ENCODE measurements at places on chromosomes 3 and 15.

- DNase-seq: no peak
These were observed 559.8 kb upstream of the CBLB start for GRCh38 chr3:106428565-106428994.

DNA sequence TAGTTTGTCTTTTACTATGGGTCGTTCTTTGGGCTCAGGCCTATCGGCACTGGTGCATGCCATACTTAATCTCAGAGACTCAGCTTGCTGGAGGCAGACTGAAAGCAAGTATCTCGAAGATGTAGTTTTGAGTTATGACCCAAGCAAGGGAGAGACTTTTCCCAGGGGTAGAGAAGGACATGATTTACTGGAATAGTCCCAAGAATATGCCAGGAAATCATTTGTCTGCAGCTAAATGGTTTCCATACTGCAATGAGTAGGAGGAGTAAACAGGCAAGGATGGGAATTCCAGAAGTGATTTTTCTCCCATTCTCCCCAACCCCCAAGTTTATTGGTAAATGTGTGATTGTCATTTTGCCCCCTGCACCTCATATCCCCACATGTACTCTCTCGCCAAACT lies 35.4 kb upstream of the LACTB start:
- no peak for DNase-seq

DNA sequence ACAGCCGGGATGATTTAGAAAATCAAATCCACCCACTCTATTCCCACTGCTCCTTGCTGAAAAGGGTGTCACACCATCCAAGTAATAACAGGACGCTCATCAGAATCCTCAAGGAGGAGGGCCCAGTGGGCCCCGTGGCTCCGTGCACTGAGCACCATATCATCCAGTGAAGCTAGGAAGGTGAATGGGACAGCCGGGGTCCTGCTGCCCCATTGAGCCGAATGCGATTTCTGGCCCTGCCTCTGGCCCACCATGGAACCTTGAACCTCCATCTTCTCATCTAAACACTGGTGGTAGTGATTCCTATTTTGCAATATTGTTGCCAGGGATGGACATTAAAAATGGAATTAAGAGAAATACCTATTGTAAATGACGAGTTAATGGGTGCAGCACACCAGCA lies 99.1 kb upstream of the SLC6A11 start:
- DNase-seq: no peak

GRCh38 chr3:171986757-171987518 lies 52.4 kb upstream of the FNDC3B start:
- DNase-seq: no peak

GRCh38 chr15:87628311-87628710 lies 628.2 kb downstream of the NTRK3 start:
- DNase-seq: no peak

GRCh38 chr3:32978331-32978730 lies 26.9 kb downstream of the CCR4 start:
- DNase-seq: no peak

GRCh38 chr15:57147621-57148020 lies 228.7 kb upstream of the CGNL1 start:
- DNase-seq: no peak

DNA sequence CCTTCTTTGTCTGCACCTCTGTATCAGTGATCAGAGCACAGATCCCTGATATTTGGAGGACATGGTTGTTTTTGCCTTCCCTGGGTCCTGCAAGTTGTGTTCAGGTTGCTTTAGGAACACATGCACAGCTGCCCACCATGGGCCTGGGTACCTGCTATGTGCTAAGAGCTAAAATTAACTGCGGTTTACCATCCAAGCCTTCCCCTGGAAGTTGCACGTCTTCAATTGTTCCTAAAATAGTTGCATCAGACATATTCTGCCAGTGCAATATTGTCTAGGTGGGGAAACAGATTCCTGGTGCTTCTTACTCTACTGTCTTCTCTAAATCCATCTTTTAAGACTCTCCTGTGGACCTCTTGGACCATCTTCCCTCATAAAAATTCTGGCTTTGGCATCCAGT lies 80.9 kb downstream of the PDE8A start:
- DNase-seq: no peak

- peak; percentile 8 for DNase-seq
These were observed 31.5 kb upstream of the MLF1 start for GRCh38 chr3:158539414-158540014.

- DNase-seq: no peak
These were observed 2.8 kb downstream of the UBE2E1 start for GRCh38 chr3:23808525-23808924.

GRCh38 chr3:101591071-101591470 lies 17.1 kb downstream of the PCNP start:
- DNase-seq: no peak

DNA sequence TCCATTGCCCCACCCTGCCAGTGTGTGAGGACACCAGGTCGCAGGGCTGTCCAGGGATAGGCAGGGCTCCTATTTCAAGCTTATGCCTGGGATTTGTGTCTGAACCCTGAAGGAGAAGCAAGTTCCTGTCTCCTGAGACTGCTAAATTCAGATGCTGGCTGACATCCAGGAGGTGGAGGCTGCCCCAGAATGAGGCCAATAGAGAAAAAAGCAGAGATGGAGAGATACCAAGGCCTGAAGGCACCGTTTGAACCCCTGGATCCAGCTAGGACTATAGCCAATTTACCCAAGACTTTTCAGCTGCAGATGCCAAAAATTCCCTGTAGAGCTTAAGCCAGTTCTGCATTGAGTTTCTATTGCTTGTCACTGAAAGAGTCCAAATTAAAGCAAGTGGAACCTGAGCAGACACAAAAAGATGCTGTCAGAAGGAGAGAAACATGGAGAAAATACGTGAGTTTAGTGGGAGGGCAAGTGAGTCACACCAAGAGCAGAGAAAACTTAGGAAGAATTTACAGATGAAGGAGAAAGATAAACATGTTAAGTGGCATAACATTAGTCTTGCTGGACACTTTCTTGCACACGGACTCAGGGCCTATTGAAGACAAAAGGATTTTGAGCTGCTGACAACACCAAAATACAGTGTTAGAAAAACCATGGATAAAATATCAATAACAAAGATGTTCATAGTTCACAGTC lies 148.6 kb downstream of the CNTN3 start:
- no peak for DNase-seq

DNA sequence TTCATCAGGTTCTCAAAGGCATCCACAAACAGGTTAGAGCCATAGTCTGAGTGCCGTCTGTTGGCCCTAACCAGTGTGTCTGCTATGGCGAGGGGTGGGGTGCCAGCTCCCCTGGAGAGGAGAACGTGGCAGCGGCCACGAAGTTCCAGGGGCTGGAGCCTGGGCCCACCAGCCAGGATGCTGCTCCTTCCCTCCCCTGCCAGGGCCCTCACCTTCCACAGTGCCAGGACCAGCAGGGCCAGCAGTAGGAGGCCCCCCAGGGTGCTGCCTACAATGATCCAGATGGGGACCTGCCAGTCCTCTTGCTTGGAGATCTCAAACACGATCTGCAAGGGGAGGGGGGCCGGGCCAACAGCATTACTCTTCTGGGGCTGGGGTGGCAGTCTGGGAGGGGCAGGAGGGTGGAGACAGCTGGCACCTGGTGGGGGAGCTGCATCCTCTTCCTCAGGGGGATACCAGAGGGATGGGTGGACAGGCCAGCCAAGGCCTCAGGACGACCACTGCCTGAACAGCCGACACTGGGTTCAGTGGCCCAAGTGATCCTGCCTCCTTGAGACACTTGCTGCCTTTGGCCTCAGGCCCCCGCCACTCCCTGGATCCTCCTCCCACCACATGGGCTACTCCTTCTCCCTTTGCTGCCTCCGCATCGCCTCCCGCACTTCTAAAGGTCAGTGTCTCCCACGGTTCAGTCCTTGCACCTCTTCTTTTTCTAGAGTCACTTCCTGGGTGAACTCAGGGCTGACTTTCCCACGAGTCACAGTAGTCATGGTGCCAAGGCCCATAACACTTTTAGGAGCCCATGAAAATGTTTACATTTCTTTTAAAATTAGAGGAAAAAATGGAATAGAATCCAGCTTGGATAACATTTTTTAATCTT lies 26.3 kb downstream of the FEM1B start:
- DNase-seq: no peak

- no peak for DNase-seq
These were observed 16.0 kb upstream of the MBNL1 start for GRCh38 chr3:152252755-152253154.

DNA sequence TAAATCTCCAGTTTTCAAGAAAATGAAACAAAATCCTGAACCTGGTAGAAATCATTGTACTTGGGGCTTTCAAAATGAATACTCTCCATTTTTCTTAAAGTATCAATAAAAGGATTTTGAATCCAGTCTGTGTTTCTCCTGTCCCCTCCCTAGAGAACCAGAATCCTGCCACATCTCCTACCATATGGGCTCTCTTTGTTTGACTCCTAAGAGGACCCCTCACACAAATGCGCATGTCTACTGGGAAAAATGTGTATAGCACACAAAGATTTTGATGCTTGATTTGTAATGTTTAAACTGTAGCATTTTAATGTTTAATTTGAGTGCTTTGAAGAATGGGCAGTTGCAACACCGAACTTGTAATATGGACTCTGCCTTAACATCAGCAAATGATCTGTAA lies 25.9 kb downstream of the LRRC3B start:
- DNase-seq: no peak

GRCh38 chr3:32577581-32578556 lies 7.2 kb upstream of the DYNC1LI1 start:
- DNase-seq: no peak

DNA sequence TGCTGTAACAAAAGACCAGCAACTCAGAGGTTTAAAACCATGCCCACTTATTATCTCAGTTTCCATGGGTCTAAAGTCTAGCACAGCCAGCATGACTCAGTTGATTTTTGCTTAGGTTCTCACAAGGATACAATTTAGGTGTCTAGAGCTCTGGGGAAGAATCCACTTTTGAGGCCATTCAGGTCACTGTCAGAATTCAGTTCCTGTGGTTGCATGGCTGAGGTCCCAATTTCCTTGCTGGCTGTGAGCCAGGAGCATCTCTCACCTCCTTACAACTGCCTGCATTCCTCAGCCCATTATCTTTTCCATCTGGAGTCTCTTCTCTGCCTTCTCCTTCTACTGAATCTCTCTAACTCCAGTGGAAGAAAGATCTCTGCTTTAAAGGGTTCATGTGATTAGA lies 240.5 kb upstream of the CFAP20DC start:
- no peak for DNase-seq

DNA sequence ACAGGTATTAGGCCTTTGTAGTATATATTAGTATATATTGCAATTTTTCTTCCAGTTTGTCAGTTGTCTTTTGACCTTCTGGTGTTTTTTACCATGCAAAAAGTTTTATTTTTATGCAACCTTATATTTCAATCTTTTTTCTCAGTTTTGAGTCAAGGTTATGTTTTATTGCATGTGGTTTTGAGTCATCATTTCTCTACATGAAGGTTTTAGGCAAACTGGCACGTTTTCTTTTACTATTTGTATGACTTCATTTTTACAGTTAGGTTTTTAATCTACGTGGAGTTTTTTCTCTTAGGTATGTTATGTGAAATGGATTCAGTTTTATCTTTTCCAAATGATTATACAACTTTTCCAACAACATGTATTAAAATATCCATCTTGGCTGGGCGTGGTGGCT lies 36.8 kb upstream of the TCAIM start:
- no peak for DNase-seq

- DNase-seq: no peak
These were observed 24.7 kb downstream of the SLTM start for GRCh38 chr15:58908550-58909309.

DNA sequence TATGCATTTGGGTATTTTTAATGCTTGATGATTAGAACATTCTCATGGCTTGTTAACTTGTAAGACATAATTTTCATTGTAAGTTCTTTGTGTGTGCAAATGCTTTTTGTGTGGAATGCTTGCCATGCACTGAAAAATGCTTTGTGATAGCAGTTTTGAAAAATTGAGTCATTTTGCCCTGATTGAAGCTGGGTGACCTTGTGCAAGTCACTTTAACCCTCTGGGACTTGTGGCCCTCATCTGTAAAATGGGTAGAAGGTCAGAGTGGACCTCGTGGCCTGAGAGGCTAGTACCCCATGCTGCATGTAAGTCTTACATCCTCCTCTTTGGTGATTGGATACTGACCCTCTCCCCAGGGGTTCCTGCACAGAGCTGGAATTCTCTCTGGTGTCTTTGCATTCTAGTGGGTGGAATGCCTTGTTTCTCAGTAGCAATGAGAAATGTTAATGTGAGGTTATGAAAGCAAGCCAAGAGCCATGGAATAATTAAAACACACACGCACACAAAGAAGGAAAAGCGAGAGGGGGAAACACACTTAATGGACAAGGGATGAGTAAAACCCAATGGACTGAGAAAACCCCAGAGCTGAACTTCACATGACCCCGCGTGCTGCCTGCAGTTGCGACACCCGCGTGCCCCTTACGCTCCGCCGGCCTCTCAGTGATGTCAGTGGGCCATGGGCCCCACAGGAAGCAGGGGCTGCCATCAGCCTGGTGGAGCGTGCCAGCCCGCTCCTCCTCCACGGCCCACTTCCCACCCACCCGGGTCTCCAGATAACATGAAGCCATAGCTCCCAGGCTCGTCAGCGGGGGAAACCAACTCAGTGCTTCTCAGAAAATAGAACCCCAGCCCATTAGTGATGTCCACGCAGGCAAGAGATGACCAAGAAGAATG lies 44.0 kb downstream of the SMAD3 start:
- DNase-seq: no peak

DNA sequence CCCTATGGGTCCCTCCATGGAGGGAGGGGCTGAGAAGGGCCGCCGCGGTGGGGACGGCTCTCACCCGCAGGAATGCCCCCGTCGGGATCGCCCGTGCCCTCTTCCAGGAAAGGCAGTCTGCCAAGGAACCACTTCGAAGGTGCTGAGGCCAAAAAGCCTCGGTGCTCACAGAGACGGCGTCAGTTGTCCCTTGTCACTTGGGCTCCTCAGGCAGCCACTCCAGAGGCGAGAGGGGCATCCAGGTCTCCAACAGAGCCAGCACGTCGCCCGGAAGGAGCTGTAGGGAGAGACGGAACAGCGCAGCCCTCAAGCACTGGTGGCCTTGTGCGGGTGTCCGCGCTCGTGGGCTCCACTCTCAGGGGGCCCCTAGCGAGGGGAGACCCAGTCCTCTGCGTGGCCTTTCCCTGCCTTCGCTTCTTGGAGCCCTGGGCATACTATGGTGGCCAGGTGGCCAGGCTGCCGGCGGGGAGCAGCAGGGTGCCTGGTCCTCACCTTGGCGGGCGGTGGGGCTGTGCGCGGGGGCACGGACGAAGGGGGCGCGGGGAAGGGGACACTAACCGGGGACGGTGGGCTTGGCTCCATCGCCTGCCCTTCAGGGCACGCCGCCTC lies 994 bp downstream of the MESP1 start:
- DNase-seq: peak; percentile 12

DNA sequence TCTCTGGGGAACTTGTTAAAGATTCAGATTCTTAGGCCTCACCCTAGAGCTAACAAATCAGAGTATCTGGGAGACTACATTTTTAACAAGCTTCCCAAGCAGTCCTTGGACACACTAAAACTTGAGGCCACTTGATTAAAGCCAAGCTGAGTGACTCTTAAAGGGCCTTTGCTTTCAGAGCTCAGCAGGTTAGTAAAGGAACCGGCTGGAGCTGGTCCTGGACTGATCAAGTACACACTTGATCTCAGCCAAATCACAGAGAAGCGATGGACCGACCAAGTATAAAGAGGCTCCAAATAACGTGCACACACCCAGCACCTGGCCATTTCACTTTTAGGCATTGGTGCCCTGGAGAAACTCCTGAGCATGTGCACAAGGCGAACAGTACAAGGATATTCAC lies 12.9 kb upstream of the TM6SF1 start:
- no peak for DNase-seq

GRCh38 chr15:61483599-61483998 lies 254.5 kb upstream of the RORA start:
- no peak for DNase-seq

- DNase-seq: no peak
These were observed 71.3 kb downstream of the CLSTN2 start for GRCh38 chr3:140006331-140006730.

GRCh38 chr3:100954990-100955389 lies 38.2 kb downstream of the ABI3BP start:
- no peak for DNase-seq
